ENCODE measurements at places on chromosomes 5 and 9.

GRCh38 chr5:80204808-80205614 lies 50.8 kb downstream of the SERINC5 start:
- DNase-seq, result no peak

DNA sequence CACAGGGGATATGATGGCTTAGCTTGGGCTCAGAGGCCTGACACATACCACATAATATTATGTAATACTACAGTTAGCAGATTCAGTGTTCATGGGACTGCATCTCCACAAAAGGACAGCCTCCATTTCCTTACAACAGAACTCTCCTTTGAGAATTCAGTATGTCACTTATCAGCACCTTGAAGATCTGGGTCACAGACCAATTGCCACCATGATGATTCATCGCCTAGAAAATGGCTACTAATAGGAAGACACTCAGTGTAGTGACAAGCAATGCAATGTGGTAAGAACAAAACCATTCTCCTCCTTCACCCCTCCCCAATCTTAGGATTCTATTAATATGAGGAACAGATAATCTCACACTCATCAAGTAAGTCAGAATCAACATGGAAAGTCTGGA lies 38.7 kb upstream of the PRLR start:
- DNase-seq, result no peak

- DNase-seq, result no peak
Observed at GRCh38 chr5:153798830-153799229, 239.9 kb downstream of the FAM114A2 start.

DNA sequence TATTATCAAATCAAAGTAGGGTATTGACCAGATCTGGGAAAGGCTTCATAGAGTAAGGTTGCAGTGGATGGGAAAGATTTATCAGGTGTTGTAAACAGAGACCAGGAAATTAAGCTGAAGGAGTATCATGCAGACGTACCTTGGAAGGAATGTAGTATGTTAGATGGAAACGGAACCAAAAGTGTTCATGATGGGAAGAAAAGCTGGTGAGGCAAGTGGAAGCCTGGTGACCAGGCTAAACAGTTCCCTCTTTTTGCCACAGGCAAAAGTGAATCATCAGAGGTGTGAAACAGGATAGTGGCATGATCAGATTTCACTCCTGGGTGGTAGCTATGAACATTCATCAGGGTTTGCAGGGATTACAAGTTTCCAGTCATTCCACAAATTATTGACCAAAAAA lies 780.1 kb upstream of the DMAC1 start:
- no peak for DNase-seq

- DNase-seq, result no peak
Observed at GRCh38 chr9:95845751-95846150, 29.7 kb upstream of the ERCC6L2 start.

All from ACHN (cell line).